ENCODE measurements at places on chromosomes 13 and 19.

DNA sequence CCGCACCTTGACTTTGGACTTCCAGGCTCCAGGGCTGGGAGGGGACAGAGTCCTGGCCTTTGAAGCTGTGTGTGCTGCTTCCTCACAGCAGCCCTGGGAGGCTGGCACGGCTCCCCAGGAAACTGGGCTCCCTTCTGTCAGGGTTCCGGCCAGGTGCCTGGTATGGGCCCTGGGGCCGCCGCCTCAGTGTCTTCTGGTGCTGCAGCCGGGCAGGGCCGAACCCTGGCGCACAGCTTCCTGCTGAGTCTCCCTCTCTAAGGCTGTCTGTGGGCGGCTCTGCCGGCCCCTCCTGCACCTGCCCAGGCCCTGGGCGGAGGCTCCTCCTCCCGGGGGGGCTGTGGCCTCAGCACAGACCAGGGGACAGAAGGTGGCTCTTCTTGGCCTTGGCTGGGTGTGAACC, 32.4 kb downstream of the GPX4 start:
- peak; percentile 41 for DNase-seq

- DNase-seq = peak; percentile 49
Observed at GRCh38 chr19:15195371-15196334, 5.1 kb downstream of the NOTCH3 start.

- no peak for DNase-seq
Observed at GRCh38 chr19:15216363-15216762, 15.6 kb upstream of the NOTCH3 start.

GRCh38 chr13:80345771-80346510, 5.0 kb upstream of the SPRY2 start:
- DNase-seq = no peak

- no peak for DNase-seq
Observed at GRCh38 chr13:28494504-28494777, 487 bp downstream of the FLT1 start.

DNA sequence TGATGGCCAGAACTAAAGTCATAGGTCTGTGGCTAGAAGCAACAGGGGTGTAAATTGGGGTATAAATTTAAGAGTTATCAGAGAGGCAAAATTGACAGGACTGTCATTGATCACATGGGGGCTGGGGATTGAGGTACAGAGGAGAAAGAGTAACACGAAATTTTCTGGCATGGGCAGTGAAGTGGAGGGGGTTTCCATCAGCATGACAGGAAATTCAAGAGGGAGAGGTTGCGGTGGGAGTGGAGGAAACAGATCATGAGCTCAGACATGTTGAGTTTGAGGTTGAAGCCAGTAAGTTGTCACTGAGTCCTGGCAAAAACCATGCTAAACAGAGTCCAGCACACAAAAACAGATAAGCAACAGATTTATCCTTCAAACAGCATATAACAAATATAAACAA, 192.1 kb upstream of the TSC22D1 start:
- DNase-seq = no peak

DNA sequence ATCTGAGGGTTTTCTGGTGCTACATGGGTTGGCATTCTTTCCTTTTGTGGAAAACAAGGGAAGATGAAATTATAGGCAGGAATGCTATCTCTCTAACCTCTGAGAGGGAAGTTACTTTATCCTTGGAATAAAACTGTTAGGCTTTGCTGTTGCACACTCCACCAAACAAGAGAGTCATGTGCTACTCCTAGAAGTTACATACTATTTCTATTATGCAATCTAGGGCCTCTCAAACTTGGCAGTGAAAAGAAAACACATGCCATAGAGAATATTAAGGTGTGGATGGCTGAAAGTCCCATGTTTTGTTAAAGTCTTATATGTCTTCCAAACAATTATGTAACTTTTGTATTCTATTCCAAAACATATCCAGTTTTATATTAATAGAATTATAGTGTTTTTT, 367.9 kb downstream of the SLC7A1 start:
- DNase-seq = no peak

GRCh38 chr13:94056362-94056990, 423.0 kb downstream of the DCT start:
- no peak for DNase-seq

DNA sequence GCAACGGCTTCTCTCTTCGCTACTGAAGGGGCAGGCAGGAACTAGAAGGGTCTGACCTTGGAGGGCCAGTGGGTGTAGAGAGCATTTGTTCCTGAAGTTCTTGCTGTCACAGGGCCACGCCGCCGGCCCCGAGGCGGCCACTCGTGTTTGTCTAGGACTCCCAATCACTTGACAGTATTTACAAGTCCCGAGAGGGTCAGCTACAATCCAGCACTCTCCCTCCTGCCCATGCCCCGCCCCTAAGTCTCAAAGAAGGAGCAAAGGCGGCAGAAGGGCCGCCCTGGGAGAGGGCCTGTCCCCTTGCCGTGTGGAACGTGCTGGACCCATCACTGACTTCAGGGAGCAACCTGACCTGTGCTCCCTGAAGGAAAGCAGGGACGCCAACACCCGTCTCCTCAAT, 118.5 kb downstream of the STK24 start:
- DNase-seq = no peak

- no peak for DNase-seq
Observed at GRCh38 chr19:18736415-18737336, 53.2 kb downstream of the CRTC1 start.

DNA sequence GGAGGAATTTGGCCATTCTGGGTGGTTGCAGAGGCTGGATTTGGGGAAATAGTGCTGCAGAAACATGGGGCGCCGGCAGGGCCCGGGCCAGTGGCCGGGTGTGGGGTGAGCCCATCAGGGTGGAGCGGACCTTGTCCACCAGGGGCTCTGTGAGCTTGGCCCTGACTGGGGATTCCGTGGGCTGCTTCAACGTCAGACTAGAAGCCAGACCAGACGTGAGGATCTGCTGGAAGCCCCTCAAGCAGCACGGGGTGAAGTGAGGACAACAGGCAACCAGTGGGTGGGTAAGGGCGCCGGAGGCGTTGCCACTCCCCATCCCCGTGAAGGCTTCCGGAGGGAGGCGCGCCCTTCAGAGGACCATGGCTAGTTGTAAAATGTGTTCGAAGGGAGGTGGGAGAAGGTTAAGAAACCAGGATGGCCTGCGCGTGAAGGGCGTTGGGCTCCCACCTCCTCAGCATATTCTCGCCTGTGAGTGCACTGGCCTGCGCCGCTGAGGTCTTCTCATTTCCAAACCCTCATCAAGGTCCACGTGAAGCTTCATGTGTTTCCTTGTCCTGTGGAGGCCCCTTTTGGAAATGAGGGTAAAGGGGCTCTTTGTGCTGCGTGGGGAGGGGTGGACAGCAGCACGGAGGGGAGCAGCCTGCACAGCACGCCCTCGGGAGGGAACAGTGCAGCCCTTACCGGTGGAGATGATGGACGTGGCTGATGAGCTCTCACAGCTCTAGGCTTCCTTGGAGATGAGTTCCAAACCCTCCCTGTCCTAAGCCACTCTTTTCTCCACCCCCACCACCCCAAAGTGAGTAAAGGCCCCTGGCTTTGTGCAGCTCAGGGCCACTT, 8.3 kb downstream of the TEX29 start:
- no peak for DNase-seq

- DNase-seq = no peak
Observed at GRCh38 chr19:19276386-19276785, 3.3 kb upstream of the TM6SF2 start.

GRCh38 chr19:23971598-23971997, 56.9 kb downstream of the ZNF726 start:
- DNase-seq = no peak

GRCh38 chr13:29160862-29161261, 340.7 kb downstream of the MTUS2 start:
- DNase-seq = no peak

DNA sequence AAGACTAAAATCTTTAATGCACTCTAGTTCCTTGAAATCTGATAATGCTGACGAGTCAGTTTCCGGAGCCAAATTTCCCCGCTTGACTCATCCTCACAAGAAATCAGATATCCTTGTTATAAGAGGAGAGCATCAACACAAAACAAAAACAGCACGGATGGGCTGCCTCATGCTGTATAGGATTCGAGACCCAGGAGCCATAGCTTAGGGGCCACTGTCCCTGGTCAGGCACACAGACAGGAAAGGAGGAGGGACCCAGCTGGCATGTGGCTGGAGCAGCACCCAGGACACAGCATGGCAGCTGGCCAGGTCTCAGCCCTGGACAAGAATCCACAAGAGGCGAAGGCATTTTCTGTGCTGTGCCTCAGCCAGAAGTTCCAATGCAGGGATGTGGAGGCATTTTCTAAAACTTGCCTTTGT, 110.2 kb upstream of the SPATA13 start:
- DNase-seq = no peak

- no peak for DNase-seq
Observed at GRCh38 chr19:46975925-46976782, 43.5 kb upstream of the NPAS1 start.

- DNase-seq = no peak
Observed at GRCh38 chr19:3057275-3057714, 5.0 kb downstream of the TLE5 start.

- no peak for DNase-seq
Observed at GRCh38 chr19:10406191-10406590, 2.8 kb upstream of the CDC37 start.

- no peak for DNase-seq
Observed at GRCh38 chr19:42316223-42317211, 3.4 kb downstream of the TMEM145 start.

- DNase-seq = no peak
Observed at GRCh38 chr13:76725211-76725610, 161.0 kb downstream of the KCTD12 start.

GRCh38 chr13:63625869-63626268, 2210.2 kb upstream of the PCDH20 start:
- peak; percentile 13 for DNase-seq

DNA sequence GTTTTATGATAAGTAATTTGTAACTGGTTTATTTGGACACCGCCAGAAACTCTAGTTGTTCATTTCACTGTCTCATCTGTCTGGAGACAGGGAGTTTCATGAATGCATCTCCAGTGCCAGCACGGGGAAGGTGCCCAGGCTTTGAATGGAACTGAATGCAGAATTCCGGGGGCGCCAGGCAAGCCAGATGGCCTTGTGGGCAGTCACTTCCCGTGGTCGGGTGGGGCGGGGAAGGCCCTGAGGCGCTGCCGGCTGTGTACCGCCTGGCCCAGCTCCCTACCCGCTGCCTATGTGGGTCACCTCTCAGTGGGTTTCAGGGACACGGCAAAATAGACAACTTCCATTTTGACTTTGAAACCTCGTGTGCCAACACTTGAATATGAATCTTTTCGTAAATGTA, 28.8 kb upstream of the MCF2L start:
- DNase-seq = no peak

DNA sequence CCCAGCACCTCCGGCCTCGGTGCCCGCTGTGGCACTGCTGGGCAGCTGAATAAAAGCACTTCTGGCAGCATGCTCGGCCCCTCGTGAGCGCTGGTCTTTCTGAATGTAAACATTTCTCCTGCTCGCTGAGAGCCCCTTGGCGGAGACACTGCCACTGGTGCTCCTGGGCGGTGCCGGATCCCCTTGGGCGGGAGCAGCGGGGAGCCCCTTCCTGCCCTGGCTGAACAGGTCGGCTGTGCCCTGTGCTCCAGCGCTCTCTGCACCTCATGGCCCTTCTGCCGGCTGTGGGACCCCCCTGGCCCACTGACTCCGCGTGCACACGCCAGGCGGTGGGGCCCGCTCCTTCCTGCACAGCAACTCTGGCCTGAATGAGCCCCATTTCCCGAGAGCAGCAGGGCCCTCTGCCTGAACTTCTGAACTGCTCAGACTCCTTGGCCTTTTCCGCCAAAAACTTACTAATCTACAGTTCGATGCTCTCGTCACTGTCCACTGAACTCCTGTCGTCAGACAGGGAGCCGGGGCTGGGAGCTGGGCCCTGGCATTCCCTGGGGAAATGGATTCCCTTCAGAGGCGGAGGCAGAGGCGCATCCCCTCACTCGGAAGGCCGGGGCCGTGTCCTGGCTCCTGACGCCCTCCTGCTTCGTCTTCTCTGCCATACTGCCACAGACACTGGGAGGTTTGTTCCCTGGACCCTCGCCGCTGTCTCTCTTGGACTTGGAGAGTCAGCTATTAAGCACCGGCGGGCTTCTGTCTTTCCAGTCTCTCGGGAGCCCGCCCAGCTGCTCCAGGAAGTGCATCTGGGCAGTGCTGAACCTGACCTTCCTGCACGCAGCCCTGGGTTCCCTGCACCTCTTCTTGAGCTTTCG, 14.2 kb downstream of the RB1 start:
- no peak for DNase-seq

DNA sequence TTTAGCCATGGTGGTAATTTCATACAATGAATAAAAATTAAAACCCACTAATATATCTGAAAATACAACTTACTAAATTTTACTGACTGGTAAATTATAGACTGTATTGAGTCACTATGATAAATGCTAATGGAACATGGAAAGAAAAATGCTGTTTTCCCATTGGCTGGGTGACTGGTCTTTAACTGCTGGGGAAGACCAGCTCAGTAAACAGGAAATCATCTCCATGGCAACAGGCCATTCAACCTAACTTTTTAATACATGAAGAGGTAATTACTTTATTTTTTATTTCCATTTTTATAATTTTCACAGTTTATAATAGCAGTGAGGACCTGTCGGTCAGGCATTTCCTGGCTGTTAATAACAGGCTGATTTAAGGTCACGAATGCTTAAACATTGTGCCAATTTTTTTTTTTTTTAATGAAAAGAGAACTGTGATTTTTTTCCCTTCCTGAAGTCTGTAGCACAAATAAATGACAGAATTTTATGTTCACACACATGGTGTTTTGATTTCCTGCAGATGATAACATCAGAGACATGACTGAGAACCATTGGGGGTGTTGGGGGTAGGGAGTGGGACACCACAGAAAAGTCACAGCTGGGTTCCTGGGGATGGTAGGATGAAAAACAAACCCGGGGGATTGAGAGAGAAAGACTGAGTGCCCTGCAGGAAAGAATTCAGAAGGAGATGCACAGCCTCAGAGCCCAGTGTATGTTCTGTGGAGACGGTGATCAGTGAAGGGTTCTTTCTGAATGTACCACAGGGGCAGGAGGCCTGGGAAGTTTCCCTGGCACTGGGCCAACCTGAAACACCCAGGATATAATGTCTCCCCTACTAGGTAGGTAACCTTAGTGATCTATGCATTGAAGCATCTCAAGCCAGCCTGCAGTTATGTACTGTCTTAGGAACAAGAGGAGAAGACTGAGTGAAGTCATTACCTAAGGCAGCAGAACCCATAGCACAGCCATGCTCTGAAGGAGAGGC, 297.1 kb downstream of the COG6 start:
- peak; percentile 69 for DNase-seq

- no peak for DNase-seq
Observed at GRCh38 chr13:79675931-79676660, 195.1 kb downstream of the NDFIP2 start.

DNA sequence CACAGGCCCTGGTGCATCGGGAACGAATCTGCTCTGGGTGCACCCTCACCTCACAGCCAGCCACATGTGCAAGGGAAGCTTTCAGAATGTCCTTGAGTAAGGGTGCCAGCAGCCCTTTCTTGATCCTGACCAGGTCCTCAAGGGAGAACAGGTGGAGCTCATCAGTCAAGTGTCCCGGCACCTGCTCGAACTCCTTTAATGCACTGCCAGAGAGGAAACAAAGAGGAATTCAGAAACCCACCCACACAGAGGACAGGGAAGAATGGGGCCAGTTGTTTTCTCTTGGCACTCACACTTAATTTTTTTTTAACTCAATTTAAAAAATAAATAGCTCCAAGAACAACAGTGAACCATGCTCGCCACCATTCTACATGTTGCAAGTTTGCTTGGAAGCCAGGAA, 41.7 kb downstream of the RUBCNL start:
- DNase-seq = no peak

GRCh38 chr19:35293363-35293739, 1.4 kb downstream of the MAG start:
- no peak for DNase-seq

All from NAMALWA (cell line).